ENCODE measurements at places on chromosomes 1 and 21.
A peak's percentile ranks its signal among the peaks of the same experiment; 100 is the strongest.

GRCh38 chr1:192545896-192546521, 29.6 kb upstream of the RGS1 start:
- DNase-seq, result no peak

GRCh38 chr1:87129606-87130005, 199.1 kb upstream of the LMO4 start:
- no peak for DNase-seq

DNA sequence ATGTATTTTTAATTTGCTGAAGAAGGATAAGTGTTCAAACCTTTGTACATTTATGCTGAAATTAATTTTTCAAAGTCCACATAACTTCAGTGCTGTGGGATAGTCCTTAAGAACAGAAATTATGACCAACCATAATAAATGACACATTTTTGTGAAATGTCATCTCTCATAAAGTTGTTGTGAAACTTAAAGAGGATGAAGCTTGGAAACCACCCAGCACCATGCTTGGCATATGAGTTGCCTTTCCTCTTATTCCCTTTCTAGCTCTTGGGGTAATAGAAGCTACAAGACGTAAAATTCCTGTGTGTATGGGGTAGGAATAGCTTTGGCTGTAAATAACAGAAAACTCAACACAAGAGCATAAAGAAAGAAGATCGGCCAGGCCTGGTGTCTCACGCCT, 18.9 kb upstream of the USP24 start:
- peak; percentile 78 for DNase-seq

DNA sequence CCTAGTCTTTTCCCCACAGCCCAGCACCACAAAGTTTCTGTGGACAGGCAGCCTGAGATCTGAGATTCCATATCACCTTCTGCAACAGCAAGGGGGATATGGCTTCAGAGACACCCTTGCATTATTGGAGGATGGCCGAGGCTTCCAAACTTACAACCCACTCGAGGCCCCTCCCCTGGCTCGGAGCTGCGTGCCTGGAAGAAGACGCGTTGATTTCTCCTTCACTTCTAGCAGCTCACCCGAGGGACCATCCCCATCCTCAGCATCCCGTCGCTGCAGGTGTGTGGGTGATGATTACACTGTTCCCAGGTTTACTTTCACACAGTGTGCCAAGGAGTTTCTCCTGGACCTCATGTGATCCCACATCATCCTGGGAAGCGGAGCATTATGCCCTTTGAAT, 277.9 kb downstream of the MATN1 start:
- no peak for DNase-seq

GRCh38 chr1:238485057-238485911, 594.6 kb upstream of the ZP4 start:
- DNase-seq, result peak; percentile 85
